Effector CD8-positive, alpha-beta T cell (primary cell): ENCODE measurements at places on chromosomes 2 and 18.
A peak's percentile ranks its signal among the peaks of the same experiment; 100 is the strongest.

DNA sequence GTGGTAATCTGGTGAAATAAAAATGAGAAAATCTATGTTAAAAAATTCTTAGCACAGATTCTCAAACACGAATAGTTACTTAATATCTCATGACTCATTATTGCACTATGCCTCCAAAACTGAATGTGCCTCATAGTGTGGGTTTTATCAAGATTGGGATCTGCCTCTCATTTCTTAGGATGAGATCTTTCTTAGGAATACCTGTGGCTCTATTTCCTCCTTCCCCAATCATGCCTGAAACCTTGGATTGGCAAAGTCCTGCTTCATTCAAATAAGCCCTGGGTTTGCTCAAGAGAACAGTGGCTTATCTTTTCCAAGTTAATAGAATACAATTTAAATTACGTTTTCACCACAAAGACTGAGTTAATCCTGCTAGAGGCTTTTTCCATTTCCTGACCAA is 100.3 kb downstream of the DPP10 start:
- DNase-seq, result no peak

- no peak for DNase-seq
Measured at GRCh38 chr18:35029103-35029502, 12.1 kb upstream of the MAPRE2 start.

DNA sequence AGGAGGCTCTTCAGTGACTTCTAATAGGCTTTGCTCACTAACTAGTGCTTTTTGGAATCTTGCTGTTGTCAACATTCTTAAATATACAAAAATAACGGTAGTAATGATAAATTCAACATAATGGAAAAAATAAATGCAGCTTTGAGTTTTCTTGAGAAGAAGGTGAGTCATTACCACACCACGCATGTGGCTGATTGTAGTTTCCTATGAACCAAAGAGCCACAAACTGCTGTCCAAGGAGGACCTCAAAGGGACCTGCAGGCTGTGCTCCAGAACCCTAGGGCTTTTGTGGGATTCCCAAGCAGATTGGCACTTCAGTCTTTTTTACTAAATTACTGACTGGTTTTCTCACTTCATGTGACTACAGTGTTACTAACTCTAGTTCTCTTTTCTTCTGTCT is 66.7 kb downstream of the TPGS2 start:
- no peak for DNase-seq

DNA sequence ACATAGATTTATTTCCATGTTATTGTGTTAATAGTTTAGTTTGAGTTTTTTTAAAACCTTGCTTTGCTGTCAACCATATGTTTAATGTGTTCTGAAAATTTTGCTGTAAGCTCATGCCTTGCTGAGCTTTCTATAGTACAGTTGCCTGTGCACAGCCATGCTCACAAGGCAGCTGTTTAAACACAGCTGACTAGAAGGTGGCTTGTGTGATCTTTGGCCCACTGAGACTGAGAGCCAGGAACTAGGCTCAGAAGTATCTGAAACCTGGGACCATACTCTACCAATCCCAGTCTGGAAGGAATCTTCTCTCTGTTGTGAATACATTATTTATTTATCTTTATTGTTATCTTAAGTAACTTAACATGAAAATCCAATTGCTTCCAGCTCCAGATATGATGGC is 350.5 kb downstream of the KIAA1328 start:
- no peak for DNase-seq

GRCh38 chr18:25335062-25335461 is 16.9 kb downstream of the ZNF521 start:
- no peak for DNase-seq

DNA sequence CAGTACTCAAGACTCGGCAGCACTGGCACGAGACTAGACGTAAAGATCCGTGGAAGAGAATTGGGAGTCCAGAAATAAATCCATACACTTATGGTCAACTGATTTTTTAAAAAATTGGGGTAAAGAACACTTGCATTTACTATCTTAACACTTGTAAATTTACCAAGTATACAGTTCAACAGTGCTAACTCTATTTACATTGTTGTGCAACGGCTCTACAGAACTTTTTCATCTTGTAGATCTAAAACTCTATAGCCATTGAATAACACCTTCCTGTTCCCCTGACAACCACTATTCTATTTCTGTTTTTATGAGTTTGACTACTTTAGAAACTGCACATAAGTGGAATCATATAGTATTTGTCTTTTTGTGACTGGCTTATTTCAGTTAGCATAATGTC is 129.4 kb upstream of the SP3 start:
- no peak for DNase-seq

DNA sequence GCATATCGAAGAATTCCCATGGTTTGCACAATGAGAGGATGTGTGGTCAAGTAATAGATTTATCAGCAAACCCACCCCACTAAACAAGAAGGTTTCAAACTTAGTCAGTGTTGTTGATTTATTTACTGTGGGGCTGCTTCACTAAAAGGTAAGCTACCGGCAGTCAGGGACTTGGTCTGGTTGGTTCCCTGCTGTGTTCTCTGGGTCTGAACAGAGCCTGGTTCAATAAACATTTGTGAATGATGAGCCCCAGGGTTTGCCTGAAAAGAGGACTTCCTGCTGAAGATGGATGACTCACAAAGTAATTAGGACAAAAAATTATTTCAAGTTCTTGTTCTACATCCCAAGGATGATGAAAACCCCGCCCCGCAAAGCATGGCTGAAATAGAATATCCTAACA is 108.3 kb downstream of the SPP2 start:
- no peak for DNase-seq

DNA sequence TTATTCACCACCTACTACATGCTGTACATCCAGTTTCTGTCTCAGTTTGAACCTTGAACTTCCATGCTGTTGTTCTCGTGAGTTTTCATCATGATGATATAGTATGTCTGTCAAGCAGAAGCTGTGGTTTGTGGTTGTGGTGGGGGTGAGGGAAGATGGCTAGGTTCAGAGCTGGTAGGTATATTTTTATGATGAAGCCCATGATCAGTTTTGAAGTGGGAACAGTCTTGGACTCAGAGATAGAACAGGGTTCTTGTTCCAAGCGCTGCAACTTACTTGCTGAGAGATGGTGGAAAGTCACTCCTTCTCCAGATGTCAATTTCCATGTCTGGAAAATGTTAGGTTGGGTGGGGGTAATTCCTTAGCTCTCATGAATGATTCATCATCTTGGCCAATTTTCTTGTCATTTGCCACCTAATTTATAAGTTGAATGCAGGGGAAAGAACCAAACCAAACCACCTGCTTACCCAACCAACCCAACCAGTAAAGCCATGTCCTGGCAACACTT is 21.6 kb downstream of the PMAIP1 start:
- no peak for DNase-seq

GRCh38 chr2:180970016-180970415 is 10.4 kb upstream of the UBE2E3 start:
- no peak for DNase-seq

DNA sequence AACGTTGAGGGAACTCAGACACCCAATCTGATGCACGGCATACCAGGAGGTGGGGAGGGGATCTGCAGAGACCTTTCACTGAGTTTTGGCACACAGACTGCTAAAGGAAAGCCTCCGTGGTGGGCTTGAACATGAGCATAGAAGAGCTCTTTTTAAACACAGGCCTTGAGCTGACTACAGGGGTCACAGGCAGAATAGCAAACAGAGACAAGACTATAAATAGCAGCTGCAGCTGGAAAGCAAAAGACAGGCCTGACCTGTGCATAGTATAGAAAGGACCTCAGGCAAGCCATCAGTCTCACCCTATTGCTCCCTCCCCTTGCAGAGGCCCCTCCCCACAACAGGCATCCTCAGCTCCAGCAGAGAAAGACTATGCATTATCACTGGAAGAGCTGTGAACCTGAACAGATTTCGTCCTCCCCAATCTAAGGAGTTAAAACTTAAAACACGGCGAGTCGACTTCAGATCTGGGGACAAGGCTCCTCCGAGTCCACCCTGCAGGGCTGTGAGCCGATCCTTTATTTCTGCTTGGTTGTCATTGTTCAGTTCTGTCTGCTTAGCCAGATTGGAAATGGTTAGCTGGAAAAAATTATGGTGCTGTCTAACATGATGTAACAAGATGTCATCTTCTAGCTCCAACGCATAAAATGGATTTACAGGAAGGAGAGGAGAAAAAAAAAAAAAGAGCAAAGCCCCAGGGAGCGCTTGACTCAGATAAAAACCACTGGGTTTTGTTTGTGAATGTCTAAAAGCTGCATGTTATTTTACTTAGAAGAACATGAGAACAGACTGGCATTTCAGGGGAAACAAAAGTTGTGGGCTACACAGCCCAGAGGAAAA is 25.2 kb upstream of the LCLAT1 start:
- DNase-seq, result peak; percentile 10

GRCh38 chr2:238117199-238118154 is 17.3 kb downstream of the ESPNL start:
- no peak for DNase-seq

DNA sequence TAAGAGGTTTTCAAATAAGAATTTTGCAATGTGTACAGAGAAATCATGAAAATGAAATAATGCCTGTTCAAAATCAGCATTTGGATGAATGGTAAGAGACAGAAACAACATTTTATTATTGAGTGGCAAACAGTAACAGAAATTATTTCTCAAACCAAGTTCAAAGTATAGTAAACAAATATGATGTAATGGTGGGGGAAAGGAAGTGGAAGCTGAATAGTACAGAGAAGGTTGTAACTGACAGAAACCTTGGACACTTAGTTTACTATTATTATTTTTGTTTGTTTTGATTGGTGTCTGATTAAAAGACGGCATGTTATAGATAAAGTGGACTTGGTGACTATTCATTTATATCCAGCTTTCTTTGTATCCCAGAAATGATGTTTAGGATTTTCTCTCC is 1637.4 kb upstream of the ACVR2A start:
- DNase-seq, result no peak

DNA sequence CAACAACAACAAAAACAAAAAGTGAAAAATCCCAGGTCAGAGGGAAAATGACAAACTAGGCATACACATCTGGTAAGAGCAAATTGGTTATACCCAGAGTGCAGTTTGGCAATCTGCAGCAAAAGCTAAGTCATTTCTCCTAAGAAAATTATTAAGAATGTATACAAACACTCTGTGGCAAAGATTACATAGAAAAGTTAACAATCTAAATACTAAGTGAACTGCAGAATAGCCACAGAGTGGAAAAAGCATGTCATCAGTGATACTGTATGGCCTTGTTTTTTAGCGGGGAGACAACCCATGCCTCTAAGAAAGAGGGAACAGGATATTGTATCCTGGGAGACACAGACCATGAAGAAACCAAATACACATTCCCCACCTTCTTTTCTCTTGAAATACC is 136.0 kb upstream of the ITGB6 start:
- no peak for DNase-seq

DNA sequence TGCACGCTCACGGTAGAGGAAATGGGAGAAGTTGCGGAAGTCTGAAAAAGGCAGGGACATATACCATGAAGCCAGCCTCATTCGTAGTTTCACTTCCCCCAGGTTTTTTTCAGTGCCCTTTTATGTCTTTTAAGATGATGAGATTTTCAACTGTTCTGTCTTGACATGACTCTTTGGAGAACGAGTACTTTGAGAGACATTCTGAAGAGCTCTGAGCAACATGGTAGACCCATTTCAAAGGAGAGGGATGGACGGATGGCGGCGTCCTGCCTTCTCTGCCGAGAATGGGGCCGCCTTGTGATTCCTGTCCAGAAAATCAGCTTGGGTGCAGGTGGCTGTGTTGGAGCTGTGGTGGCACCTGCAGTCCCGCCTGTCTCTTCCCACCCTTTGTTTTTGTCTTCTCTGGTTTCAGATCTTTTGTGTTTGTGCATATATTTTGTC is 41.7 kb downstream of the SH3BP4 start:
- no peak for DNase-seq

DNA sequence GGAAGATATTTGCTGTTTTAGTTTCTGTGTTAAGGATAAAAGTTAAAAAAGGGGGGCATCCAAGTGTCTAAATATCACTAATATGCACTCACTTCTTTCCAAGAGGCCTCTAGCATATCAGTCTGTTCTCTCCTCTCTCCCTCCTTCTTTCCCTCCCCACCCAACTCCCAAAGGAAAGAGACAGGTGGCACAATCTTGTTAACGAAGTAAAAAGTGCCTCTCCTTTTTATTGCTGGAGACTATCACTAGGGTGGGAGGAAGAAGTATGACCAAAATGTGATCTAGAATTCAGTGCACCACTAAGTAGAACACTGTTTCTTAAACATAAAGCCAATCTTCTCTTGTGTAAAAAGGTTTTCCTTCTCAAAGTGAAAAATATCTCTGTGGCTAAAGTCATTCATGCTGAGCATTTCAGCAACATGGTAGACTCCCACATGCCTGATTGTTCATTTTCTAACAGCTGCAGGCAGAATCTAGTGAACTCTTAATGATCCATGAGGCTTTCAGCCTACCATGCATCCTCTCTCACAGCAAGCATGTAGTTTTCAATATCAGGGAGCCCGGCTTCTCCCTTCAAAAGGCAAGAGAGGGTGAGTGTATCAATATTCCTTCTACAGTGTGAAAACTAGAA is 39.5 kb downstream of the RNU4ATAC start:
- DNase-seq, result no peak

GRCh38 chr2:226247289-226248275 is 552.0 kb downstream of the IRS1 start:
- no peak for DNase-seq

- DNase-seq, result no peak
Measured at GRCh38 chr2:166068981-166069380, 58.8 kb downstream of the SCN1A start.

DNA sequence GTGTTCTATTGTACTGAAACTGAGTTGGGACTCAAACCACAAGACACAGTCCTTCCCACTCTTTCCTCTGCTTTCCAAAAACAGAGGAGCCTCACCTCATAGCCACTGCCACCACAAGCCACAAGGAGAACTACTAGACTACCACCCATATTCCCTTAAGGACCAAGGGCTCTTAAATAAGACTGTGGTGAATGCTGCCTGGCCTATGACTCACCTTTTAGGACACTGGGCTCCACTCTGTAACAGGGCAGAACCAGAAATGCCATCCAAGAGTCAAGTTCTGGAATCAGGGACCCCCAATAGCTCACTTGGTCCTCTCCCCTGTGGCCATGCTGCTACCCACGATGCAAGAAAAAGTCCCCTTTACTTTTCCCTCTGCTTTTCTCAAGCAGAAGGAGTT is 851.4 kb downstream of the BCL11A start:
- no peak for DNase-seq

GRCh38 chr2:10415640-10416039 is 32.5 kb downstream of the ODC1 start:
- no peak for DNase-seq

DNA sequence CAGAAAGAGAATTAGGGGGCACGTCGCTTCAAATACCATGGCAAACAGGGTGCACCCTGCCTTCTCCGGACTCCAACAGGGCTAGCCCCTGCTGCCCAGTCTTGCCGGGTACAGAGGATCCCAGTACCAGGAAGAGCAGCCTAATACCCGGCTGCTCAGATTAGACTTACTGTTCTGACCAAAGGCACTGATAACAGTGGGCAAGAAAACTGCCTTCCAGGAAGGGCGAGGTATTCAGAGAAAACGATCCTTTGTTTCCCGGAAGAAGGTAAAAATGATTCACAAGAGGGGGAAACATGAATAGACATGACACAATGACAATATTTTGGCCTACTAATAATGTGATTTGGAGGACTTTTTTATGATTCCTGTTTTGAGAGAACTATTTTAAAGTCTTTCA is 99.9 kb downstream of the SS18 start:
- DNase-seq, result no peak
